Activated CD8-positive, alpha-beta T cell treated with anti-CD3 and anti-CD28 coated beads, Interleukin-2, amount 10 ng/mL, durations not matched to agents 7 days and 5 days (primary cell): ENCODE measurements at places on chromosomes 6 and 20. TPM values are rescaled to one million over a fixed set of nuclear protein-coding genes. Genes with fewer than 3 reads are reported as not detected.

DNA sequence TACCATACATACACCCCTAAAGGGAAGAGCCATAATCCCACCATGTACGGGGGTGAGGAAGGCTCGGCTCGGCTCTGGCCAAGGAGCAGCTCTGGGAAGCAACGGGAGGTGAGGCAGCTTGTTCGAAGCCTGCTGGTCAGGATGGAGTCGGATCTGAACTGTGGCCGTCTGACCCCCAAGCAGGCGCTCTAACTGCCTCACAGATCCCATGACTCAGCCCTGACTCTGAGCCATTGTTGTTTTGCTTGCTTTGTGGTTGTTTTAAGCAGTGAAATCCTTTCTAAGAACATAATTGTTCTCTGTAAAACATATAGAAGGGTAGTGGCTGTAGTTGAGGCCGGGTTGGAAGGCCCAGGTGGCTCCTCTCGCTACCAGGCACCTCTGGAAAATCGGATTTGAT is 10.9 kb downstream of the C6orf132 start:
- no peak overlapping the region for H3K27ac ChIP-seq
- peaks cover 3% of the 10 kb centered on the region for H3K4me1 ChIP-seq
- no peaks in the 10 kb centered on the region for H3K36me3 ChIP-seq
- H3K4me3 ChIP-seq: no peak overlapping the region

DNA sequence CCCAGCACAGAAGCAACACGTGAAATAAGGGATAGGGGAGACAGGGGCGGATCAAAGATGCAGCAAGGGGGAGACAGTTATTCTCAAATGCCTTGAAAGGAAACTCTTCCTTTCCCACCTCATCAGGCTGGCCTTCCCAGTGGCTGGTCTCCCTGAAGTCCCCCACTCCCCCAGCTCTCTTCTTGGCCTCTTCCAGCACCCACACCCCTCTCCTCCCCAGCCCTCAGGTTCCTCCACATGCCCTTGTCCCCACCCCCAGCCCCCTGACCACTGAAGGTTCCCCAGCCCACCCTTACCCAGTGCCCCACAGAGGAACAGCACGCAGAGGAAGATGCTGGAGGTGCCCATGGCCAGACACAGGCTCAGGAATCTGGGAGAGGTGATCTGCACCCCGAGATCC is 1.7 kb upstream of the LY6G6D start:
- H3K36me3 ChIP-seq: no peaks in the 10 kb centered on the region
- H3K4me3 ChIP-seq: no peak overlapping the region
- H3K27me3 ChIP-seq: peaks cover 10% of the 10 kb centered on the region
- peaks cover 24% of the 10 kb centered on the region for H3K4me1 ChIP-seq
- no peak overlapping the region for H3K27ac ChIP-seq

Gene SCUBE3
- 0.03 TPM for total RNA-seq

- H3K4me1 ChIP-seq: peaks cover 41% of the 10 kb centered on the region
- H3K4me3 ChIP-seq: no peak overlapping the region
- H3K27me3 ChIP-seq: peaks cover 6% of the 10 kb centered on the region
These were observed 20.1 kb downstream of the PLCB1 start for GRCh38 chr20:8152183-8152582.

- no peaks in the 10 kb centered on the region for H3K36me3 ChIP-seq
- H3K4me1 ChIP-seq: no peaks in the 10 kb centered on the region
- DNase-seq: no peak
- no peak overlapping the region for H3K27ac ChIP-seq
These were observed 79.0 kb upstream of the FAM184A start for GRCh38 chr6:119157506-119157815.

Gene EMILIN3
- not detected for total RNA-seq

GRCh38 chr6:138986578-138986977 is 1.5 kb downstream of the REPS1 start:
- H3K4me3 ChIP-seq: peak overlapping the region; percentile 74
- no peaks in the 10 kb centered on the region for H3K36me3 ChIP-seq
- no peak for DNase-seq
- peak overlapping the region; percentile 35 for H3K27ac ChIP-seq

DNA sequence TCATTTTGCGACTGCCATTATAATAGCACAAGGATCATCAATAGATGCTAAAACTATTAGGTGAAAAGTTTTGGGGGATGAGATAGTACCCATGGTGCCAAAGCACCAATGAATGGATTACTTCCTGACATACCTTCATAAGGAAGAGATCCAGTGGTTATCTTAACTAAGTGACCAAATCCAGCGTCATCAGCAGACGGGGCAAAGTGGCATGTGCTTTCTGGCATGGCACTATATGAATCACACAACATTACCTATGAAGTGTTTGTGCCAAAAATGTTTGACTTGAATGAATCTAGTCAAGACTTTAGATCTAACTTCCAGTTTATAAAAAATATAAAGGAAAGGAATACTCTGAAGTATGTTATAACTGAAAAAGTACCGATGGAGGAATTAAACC is 10.8 kb downstream of the TRIM26 start:
- H3K27me3 ChIP-seq: no peaks in the 10 kb centered on the region
- H3K4me3 ChIP-seq: no peak overlapping the region
- no peak overlapping the region for H3K27ac ChIP-seq
- DNase-seq: no peak
- peaks cover 40% of the 10 kb centered on the region for H3K4me1 ChIP-seq

GRCh38 chr6:143271024-143271423 is 179.5 kb downstream of the ADAT2 start:
- H3K27ac ChIP-seq: no peak overlapping the region
- no peak for DNase-seq
- H3K36me3 ChIP-seq: no peaks in the 10 kb centered on the region
- H3K4me3 ChIP-seq: no peak overlapping the region
- no peaks in the 10 kb centered on the region for H3K27me3 ChIP-seq

DNA sequence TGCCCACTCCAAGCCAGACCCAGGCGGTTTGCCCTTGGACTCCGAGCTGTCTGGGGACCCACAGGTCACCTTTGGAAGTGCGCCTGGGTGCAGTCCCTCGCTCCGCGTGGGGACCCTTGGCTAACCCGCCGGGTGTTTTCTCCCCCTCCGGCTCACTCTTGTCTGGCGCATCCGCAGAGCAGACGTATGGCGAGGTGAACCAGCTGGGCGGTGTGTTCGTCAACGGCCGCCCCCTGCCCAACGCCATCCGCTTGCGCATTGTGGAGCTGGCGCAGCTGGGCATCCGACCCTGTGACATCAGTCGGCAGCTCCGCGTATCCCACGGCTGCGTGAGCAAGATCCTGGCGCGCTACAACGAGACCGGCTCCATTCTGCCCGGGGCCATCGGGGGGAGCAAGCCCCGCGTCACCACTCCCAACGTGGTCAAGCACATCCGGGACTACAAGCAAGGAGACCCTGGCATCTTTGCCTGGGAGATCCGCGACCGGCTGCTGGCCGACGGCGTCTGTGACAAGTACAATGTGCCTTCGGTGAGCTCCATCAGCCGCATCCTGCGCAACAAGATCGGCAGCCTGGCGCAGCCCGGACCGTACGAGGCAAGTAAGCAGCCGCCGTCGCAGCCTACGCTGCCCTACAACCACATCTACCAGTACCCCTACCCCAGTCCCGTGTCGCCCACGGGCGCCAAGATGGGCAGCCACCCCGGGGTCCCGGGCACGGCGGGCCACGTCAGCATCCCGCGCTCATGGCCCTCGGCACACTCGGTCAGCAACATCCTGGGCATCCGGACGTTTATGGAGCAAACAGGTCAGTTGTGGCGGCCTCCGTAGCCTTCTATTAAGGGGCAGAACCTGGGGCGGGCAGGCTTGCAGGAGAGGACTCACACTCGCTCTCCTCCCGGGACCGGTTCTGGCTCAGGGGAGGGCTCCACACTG is 1.1 kb downstream of the PAX1 start:
- no peak overlapping the region for H3K27ac ChIP-seq
- no peak overlapping the region for H3K4me3 ChIP-seq
- H3K27me3 ChIP-seq: peaks cover 79% of the 10 kb centered on the region
- H3K4me1 ChIP-seq: no peaks in the 10 kb centered on the region
- H3K36me3 ChIP-seq: peaks cover 4% of the 10 kb centered on the region

Gene RSPO3
- total RNA-seq: not detected

GRCh38 chr6:51737580-51738360 is 349.6 kb downstream of the PKHD1 start:
- no peaks in the 10 kb centered on the region for H3K27me3 ChIP-seq
- no peak overlapping the region for H3K27ac ChIP-seq
- no peak overlapping the region for H3K4me3 ChIP-seq
- no peaks in the 10 kb centered on the region for H3K36me3 ChIP-seq

Gene SPATA25
- total RNA-seq: 1.4 TPM

Gene UNC5CL
- 1.1 TPM for total RNA-seq

Gene MDFI
- total RNA-seq: not detected

- H3K36me3 ChIP-seq: no peaks in the 10 kb centered on the region
- peaks cover 8% of the 10 kb centered on the region for H3K27me3 ChIP-seq
- no peak overlapping the region for H3K27ac ChIP-seq
- no peak overlapping the region for H3K4me3 ChIP-seq
- no peak for DNase-seq
These were observed 164.9 kb upstream of the HEY2 start for GRCh38 chr6:125584468-125584939.

GRCh38 chr20:50799176-50799889 is 4.5 kb downstream of the BCAS4 start:
- no peak for DNase-seq
- peaks cover 7% of the 10 kb centered on the region for H3K36me3 ChIP-seq
- no peak overlapping the region for H3K4me3 ChIP-seq
- H3K4me1 ChIP-seq: peaks cover 22% of the 10 kb centered on the region

GRCh38 chr6:134249759-134250602 is 67.9 kb downstream of the SGK1 start:
- H3K4me1 ChIP-seq: peaks cover 56% of the 10 kb centered on the region
- no peak for DNase-seq
- H3K27me3 ChIP-seq: no peaks in the 10 kb centered on the region
- peak overlapping the region; percentile 37 for H3K27ac ChIP-seq
- peaks cover 19% of the 10 kb centered on the region for H3K36me3 ChIP-seq

GRCh38 chr6:156791320-156791850 is 14.2 kb downstream of the ARID1B start:
- peaks cover 6% of the 10 kb centered on the region for H3K36me3 ChIP-seq
- no peak overlapping the region for H3K4me3 ChIP-seq
- H3K27me3 ChIP-seq: no peaks in the 10 kb centered on the region

GRCh38 chr20:9543214-9543613 is 28.8 kb downstream of the LAMP5 start:
- H3K27me3 ChIP-seq: no peaks in the 10 kb centered on the region
- H3K4me3 ChIP-seq: no peak overlapping the region
- H3K27ac ChIP-seq: no peak overlapping the region
- no peaks in the 10 kb centered on the region for H3K36me3 ChIP-seq
- DNase-seq: no peak

- no peaks in the 10 kb centered on the region for H3K36me3 ChIP-seq
- H3K4me1 ChIP-seq: no peaks in the 10 kb centered on the region
- no peak overlapping the region for H3K4me3 ChIP-seq
- H3K27ac ChIP-seq: no peak overlapping the region
- DNase-seq: no peak
These were observed 113.7 kb downstream of the FAM217A start for GRCh38 chr6:3965071-3965718.

- peaks cover 18% of the 10 kb centered on the region for H3K36me3 ChIP-seq
- no peaks in the 10 kb centered on the region for H3K27me3 ChIP-seq
- H3K4me3 ChIP-seq: no peak overlapping the region
- DNase-seq: no peak
These were observed 70.1 kb upstream of the TAB2 start for GRCh38 chr6:149247385-149247763.

Gene ZNF391
- total RNA-seq: 1.1 TPM

DNA sequence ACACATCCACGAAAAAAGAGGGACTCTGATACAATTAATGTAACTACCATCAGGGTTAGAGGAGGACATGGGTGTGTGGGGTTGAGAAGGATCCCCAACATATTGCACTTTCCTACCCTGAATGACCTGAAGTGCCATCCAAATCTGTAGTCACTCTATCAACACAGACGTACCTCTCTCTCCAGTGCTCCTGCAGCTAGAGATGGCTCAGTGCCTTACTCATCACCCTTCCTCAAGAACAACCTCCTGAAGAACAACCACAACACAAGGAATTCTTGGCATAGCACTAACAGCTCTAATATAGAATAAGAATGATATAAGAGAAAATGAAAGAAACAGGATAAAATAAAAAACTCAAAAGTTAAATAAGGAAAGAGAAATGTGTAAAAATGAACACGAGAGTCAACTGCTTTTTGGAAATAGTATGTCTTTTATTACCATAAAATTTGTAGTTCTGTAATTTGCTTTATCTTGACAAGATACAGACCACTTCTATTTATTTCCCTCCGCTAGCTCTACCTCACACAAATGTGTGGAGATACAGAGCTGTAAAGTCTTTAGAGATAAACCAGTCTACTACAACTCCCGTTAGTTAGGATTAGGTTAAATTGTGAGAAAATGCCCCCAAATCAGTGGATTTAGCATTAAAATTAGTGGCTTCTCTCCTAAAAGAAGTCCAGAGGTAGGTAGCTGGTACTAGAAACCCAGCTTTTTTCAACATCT is 63.9 kb downstream of the REV3L start:
- no peak overlapping the region for H3K27ac ChIP-seq
- no peak for DNase-seq
- no peak overlapping the region for H3K4me3 ChIP-seq
- no peaks in the 10 kb centered on the region for H3K27me3 ChIP-seq
- H3K4me1 ChIP-seq: peaks cover 6% of the 10 kb centered on the region

DNA sequence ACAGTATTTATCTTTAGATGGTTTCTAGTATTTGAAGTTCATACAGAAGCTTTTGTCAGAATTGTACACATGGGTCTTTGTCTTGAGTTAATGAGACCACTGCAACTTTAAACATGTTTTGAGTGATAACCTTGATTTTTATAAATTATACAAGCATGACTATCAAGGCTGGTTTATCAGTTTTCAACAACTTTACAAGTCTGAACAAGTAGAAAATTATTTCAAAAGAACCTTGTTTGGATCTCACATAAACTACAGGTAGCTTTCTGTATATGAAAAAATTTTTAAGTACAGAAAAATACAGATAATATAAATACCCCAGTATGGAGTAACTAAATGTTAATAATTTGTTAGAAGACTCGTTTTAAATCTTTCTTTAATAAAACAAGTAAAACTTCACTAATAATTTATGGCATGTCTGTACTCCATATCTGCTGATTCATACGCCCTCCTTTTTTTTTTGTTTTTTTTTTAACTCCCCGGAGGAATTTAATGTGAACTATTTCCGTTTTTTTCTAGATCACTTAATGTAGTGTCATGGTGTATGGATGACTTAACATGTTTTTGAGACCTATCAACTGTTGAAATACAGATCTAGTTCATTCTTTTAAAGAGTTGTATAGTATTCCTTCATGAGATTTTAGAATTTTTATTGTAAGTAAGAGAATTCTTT is 18.3 kb downstream of the VAPB start:
- no peaks in the 10 kb centered on the region for H3K27me3 ChIP-seq
- peaks cover 12% of the 10 kb centered on the region for H3K36me3 ChIP-seq
- peaks cover 25% of the 10 kb centered on the region for H3K4me1 ChIP-seq
- no peak overlapping the region for H3K4me3 ChIP-seq

GRCh38 chr6:3749977-3750316 is 1.6 kb downstream of the PXDC1 start:
- peak overlapping the region; percentile 12 for H3K4me3 ChIP-seq
- H3K27ac ChIP-seq: no peak overlapping the region
- DNase-seq: no peak
- H3K27me3 ChIP-seq: peaks cover 53% of the 10 kb centered on the region
- no peaks in the 10 kb centered on the region for H3K36me3 ChIP-seq

DNA sequence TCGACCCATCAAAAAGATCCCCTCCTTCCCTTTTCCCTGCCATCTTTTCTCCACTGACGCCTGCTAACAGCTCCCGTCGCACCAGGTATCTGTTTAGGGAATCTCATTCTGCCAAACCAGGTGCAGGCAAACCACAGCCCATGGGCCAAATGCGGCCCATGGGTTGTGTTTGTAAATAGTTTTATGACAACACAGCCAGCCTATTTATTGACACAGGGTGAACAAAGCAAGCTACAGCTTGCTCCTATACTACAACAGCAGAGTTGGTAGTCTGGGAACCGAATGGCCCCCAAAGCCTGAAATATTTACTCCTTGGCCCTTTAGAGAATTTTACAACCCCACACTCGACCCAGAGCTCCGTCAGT is 16.4 kb downstream of the NFATC2 start:
- H3K4me1 ChIP-seq: peaks cover 78% of the 10 kb centered on the region
- H3K27ac ChIP-seq: peak overlapping the region; percentile 90
- peak overlapping the region; percentile 67 for H3K4me3 ChIP-seq
- H3K36me3 ChIP-seq: peaks cover 50% of the 10 kb centered on the region
